Pulmonary artery endothelial cell (primary cell): ENCODE measurements at places on chromosomes 6 and 20. TPM values are rescaled to one million over a fixed set of nuclear protein-coding genes. Genes with fewer than 3 reads are reported as not detected.
A peak's percentile ranks its signal among the peaks of the same experiment; 100 is the strongest.

Gene CALHM6
- 0.32 and 0.40 TPM in 2 replicates for total RNA-seq

Gene TSPO2
- total RNA-seq = not detected in 2 replicates

Gene NKAIN2
- total RNA-seq = not detected in 2 replicates

Gene GPSM3
- total RNA-seq = 6.0 and 7.1 TPM in 2 replicates

DNA sequence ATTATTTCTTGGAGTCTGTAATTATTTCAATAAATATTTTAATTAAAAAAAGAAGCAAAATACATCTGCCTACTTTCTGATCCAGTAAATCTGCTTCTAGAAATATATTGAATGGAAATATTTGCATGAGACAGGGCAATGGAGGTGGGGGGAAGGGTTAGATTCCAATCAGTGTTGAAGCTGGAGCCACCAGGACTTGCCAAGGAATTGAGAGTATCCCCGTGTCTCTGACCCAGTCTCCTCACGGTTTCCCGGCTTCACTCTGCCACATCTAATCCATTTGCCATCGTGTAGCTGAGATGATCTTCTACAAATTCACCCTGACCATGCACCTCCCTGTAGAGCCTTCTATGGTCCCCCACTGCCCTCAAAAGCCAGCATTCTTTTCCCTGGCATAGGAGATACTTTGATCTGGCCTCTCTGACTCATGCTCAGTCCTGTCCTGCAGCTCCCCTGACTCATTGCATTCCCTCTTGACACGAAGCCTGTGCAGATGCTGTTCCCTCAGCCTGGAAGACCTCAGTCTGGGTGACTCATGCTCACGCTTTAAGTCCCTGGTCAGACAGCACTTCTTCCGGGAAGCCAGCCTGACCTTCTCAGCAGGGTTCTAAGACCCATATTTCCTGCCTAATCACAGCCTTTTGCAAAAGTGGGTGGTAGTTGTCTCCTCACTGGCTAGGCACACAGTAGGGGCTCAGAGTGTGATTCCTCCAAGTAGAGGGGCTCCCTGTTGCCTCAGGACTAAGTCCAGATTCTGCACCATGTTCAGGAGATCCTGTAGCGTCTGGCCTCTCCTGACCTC, 23.0 kb upstream of the FKBP1A start:
- DNase-seq = no peak

DNA sequence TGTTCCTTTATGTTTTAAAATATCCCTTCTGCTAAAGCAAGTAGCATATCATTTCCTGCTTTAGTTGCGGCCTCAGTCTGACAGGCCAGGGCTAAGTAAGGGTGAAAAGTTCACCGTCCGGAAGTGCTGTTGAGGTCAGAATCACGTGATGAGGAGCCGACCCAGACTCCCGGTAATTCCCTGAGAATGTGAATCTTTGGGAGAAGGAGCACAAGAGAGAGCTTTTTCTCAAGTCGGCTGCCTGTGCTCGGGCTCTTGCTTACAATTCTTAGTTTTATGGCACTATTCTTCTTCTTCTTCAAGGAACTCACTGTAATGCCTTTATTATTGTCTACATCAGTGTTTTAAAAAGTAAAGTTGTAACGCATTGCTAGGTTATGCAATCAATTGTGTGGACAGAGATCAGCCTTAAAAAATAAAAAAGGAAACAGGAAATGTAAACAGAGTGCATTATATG, 309.3 kb downstream of the PRL start:
- peak; percentile 88 for DNase-seq

- no peak for DNase-seq
These were observed 168.2 kb downstream of the SAMD5 start for GRCh38 chr6:147676495-147677199.

GRCh38 chr6:147204060-147204785, at the start of gene STXBP5:
Gene STXBP5, plus strand, starts transcription at chr6:147204417. Its CDS starts 116 bp downstream, at chr6:147204533.
- no peak for DNase-seq

- no peak for DNase-seq
These were observed 79.5 kb downstream of the ERMARD start for GRCh38 chr6:169830876-169831275.

DNA sequence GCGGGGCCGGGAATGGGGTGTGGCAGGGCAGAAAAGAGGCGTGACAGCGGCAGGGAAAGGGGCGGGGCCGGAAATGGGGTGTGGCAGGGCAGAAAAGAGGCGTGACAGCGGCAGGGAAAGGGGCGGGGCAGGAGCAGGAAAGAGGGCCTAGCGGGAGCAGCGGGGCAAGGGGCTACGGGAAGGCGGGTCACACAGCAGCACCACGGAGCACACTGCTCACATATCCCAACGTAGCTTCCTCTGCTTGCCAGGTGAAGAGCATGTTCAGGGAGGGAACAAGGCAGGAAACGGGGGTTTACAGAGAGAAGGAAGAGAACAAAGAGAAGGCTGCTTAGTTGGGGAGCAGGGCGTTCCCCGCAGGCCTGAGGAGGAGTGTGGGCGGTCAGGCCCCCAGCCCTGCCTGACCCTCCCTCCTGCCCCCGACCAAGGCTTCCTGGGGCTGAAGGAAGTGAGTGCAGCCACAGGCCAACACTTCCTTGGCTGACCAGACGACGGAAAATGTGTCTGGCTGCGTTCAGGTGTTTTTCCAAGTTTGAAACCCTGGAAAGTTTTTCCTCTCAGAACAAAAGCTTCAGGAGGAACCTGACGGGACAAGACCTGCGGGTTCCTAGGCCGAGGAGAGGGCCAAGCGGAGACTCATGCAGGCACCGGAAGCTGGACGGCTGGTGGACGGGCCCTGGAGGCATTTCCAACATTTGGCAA, 13.8 kb downstream of the UCKL1 start:
- no peak for DNase-seq
